ENCODE measurements at places on chromosomes 6 and 20.

DNA sequence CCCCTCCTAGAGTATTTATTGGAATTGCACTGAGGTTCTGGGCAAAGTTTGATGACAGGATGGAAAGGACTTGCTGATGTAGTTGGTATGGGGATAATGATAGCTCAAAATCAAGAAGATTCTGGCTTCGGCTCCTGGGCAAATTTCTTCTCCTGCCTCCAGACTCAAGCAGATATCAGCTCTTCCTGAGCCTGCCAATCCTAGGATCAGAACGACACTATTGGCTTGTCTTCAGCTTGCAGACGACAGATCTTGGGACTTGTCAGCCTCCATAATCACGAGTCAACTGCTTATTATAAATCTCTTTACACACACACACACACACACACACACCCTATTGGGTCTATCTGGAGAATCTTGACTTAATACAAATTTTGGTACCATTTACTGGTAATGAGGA, 131.1 kb downstream of the PREX1 start:
- no peak for DNase-seq

DNA sequence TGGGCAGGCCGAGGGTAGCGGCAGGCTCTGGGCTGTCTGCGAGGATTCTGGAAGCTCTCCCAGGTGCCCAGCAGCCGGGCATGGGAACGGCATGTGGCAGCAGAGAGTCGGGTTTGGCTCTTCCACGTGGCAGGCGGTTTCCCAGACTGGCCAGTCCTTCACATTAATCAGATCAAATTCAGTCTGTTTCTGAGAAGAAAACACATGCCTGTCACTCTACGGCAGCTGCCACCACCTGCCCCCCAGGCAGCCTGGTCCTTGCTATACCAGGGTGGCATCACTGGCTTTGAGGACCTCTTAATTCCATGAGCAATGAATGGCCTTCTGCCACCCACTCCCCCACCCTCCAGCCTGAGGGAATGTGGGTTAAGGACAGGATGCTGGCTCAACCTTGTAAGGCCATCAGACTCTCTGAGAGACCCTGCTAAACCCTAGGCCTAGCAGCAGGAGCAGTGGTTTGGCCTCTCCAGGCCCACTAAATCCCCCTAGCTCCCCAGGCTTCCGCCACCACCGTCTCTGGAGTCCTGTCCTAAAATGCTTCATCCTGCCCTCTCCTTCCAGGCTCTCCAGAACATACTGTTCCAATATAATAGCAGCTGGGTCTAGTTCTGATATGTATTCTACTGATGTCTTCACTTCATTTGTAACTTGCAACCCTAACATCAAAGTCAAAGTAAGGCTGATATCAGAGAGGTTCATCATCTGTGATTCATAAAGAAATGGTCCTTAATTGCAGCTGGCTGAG, 47.8 kb downstream of the PLCG1 start:
- no peak for DNase-seq

DNA sequence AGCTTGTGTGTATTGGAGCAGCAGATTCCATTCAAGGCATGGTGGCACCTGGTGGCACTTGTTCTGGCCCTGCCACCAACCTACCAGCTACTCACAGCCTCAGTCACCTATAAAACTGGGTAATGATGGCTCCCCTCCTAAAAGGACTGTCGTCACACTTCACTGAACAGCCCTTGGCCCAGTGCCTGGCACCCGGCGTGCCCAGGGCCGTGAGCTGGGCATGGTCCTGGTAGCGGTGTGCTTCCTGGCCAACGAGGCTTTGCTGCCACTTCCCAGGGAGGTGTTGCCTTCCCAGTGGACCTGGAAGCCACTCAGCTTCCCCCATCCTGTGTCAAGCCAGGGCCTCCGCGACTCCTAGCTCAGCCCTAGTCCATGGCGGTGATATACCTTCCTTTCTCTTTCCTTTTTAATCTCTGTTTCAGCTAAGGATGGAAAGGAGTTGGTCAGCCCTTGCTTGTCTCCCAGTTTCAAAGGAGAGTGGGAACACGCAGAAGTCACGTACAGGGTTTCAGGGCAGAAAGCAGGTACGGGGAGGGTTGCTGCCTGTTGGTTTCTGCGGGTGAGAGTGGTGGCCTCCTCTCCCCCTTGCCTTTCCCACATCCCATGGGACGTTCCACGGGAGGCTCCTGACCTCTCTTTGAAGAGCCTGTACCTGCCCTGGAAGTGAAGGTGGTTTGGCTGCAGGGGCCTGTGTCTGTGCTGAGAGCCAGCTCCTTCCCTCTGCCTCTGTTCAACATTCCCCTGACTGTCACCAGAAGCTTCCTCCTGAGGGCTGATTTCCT, 25.5 kb downstream of the ENTPD6 start:
- no peak for DNase-seq

DNA sequence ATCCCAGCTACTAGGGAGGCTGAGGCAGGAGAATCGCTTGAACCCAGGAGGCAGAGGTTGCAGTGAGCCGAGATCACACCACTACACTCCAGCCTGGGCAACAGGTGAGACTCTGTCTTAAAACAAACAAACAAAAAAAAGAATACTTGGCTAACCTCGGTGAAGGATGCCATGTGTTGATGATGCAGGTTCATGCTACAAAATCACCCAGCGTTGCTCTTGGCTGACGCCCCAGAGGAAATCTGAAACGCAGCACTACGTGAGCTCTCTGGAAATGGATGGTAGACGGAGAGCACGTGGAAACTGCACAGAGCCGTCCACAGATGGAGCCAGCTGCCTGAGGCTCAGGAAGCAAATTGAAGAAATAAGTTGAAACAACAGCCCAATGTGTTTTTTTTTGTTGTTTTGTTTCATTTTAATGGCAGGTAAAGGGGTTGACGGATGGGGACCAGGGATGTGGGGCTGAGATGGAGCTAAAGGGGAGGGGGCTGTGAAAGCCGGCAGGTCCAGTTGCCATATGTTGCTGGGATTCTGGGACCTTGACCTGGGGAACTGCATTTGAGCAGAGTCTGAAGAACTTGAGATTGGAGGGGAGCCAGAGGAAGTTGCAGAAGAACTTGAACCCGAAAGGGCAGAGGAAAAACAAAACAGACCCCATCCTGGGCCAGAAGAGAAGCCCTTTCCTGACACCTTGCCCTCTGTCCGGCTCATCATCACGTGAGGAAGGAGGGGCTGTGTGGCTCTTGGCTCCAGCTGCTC, 12.8 kb upstream of the MANBAL start:
- no peak for DNase-seq

DNA sequence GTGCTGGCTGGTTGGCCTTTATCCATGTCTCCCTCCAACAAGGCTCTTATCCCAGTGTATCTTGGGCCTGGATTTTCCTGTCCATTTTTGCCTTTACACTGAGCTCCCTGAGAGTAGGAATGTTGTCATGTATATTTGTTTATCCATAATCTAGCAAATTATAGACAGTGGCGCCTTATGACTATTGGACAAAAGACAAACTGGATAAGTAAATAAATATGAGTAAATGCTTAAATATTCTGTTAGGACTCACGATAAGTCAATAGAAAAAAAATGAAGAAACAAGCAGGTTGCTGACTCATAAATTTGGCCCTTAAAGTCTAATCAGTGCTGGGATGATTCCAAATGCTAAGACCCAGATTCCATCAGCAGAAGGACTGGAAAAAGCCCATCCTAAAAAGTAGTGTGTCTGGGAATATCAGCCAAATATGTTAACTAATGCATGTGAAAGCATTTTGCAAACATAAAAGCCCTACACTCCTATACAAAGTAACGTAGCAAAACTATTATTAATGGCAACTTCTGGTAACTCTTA, 55.0 kb upstream of the PCSK2 start:
- DNase-seq: no peak

DNA sequence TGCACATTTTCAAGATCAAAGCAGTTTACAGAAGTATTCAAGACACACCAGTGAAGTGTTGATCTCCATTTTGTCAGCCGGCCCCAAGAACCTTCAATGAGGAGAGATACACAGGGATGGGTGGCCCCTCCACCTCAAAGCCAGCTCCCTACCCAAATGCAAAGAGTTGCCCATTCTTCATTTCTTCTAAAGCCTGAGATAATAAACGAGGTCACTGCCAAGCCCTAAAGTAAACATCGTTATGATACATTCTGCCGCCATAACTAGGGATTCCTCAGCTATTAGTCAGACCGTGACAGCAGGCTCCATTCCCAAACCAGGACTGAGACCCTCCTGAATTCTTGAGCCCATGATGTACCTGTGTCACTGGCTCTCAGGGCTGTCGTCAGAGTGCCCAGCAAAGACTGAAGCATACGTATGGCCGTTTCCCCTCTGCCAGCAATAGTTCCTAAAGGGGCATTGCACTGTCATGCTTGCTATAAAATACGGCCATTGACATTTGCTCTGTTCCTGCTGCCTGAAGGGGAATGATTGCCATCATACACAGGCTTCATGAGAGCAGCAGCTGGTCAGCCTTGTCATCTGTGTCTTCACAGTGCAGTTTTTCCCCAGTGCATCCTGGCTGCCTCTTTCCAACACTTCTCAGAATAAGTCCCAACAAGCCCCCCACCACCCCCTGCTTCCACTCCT, 41.7 kb downstream of the ISM1 start:
- no peak for DNase-seq

DNA sequence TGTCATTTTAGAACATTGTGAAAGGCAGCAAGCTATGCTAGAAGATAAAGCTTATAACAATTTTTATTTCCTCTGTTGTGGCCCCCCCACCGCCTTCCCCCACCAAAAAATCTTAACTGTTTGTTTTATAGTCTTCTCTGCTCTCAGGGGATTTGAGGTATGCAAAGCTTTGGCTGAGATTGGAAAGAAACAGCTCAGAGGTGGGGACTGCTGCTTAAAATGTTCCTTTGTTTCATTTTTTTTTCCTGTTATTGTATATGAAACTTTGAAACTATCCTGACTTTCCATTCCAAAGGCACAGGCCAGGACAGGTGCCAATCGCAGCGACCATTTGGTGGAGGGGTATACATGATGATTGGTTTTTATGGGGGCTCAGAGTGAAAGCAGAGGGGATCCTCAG, 114.7 kb upstream of the PHACTR1 start:
- no peak for DNase-seq

DNA sequence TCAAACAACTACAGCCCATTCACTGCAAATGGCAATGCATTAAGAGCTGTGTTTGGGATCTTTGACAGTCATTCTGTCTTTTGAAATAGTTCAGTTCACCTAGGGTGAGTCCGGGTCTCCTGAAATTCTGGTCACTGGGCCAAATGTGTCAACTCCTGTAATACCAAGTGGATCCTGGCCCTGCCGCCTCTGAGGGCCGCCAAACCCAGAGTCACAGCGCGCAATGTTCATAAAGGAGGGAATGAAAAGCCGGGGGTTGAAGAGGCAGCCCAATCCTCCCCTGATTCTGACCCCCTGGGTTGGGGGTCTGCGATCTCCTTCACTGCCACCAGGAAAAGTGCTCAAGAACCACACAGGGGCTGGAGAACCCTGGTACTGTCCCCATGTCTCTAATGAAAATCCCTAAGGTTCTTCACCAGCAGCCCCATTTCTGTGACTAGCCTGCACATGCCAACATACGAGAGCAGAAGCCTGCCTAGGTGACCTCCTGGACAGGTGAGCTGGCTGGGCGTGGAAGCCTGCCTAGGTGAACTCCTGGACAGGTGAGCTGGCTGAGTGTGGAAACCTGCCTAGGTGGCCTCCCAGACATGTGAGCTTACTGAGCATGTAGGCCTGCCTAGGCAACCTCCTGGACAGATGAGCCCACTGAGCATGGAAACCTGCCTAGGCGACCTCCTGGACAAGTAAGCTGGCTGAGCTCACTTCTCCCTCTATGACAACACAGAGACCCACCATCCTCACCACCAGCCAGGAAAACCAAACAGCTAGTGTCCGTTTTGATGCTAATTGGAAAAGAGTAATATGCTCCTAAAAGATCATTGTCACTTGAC, 16.1 kb upstream of the APMAP start:
- DNase-seq: no peak

GRCh38 chr6:64012351-64013001, 376.9 kb downstream of the PHF3 start:
- no peak for DNase-seq

DNA sequence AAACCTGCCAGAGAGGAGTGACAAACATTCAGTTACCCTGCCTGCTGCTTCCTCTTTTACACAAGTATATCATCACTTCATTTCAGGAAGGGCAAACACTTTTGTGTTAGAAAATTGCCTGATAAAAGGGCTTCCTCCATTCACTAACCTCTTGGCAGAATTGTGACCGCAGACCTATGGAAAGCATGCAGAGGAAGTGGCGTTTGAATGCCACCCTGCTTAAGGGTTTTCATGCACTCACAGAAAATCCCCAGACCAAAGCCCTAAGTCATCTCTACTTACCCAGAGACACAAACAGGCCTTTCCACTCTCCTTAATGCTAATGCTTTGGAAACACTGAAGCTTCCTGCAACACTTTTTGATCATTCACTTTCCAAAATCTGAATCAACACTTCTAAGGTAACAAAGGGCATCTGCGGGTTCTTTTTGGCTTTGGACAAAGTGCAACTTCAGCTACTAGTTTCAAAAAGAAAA, 22.1 kb upstream of the RALGAPA2 start:
- DNase-seq: no peak

DNA sequence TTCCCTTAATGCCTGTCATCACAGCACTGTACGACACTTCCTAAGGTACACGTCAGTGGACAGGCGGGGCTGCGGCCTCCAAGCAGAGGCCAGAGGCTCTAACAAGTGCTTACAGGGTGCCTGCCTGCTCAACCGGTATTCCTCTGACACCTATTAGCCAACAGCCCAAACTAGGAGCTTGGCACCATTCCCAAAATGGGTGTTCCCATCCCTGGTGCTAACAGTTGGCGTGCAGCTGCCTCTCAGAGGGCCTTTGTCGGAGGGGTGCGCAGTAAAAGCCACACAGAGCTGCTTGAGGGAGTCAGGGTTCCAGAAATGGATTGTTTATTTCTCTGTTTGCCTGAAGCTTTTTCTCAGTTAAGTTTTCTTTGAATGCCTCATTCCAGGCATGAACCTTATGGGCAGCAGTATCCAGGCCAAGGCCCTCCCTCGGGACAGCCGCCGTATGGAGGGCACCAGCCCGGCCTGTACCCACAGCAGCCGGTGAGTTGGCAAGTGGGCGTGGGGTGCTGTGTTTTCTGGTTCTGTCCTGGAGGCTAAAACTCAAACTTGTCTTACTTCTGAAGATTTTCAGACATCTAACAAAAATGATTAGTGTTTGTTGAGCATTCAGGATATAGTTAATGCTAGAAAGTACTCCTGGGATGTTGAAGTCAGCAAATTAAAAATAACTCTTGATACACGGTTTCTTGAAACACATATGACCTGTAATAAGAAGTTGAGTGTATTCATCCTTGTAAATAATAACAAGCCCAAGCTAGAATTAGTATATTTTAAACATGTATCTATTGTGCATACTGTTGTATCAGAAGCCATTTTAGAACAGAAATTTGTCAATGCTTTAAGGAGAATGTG, 124.7 kb downstream of the TMEM242 start:
- DNase-seq: no peak

GRCh38 chr20:9286501-9287461, 217.9 kb downstream of the PLCB4 start:
- DNase-seq: no peak

GRCh38 chr6:109292983-109293586, 89.2 kb downstream of the CD164 start:
- no peak for DNase-seq

GRCh38 chr6:52317841-52318581, 33.5 kb upstream of the MCM3 start:
- no peak for DNase-seq

GRCh38 chr20:43408848-43409576, 48.7 kb upstream of the SRSF6 start:
- DNase-seq: no peak
